ENCODE measurements at places on chromosomes 2 and 18.

DNA sequence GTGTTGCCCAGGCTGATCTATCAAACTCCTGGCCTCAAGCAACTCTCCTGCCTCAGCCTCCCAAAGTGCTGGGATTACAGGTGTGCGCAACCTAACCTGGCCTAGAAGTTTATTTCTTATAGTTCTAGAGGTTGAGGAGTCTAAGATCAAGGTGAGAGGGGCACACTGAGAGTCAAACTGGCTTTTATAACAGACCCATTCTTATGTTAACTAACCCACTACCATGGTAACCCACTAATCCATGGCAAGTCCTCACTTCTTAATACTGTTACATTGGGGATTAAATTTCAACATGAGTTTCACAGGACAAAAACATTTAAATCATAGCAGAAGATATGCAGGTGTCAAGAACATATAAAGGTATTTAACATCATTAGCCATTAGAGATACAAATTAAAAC, 50.6 kb downstream of the MDH1 start:
- DNase-seq: no peak

GRCh38 chr2:11154016-11154922, 998 bp upstream of the SLC66A3 start:
- DNase-seq: no peak

- DNase-seq: no peak
Measured at GRCh38 chr18:79847606-79848293, 50.0 kb downstream of the KCNG2 start.

DNA sequence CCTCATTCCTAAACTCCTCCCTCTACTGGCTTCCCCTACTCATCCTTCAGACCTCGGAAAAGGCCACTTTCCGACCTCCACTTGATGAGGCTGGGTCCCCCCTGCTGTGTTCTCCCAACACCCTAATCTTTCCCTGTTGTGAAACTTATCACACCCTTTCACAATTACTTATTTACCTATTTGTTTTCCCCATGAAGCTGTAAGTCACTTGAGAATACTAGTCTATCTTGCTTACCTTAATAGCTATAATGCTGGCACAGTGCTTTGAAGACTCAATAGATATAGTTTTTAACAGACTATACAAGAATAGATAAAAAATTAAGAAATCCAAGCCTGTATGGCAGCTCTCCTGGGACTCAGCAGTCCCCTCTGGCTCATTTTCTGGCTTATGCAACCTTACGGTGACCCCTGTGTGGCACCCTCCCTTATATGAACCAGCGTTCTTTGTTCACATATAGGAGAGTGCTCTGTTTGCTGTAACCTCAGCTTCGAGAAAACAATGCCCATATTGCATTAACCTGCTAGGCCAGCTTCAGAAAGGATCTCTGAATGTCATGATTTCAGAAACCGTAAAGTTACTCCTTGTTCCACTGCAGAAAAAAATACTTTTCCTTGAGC, 220.4 kb upstream of the PKDCC start:
- no peak for DNase-seq

All from midbrain (tissue), 1 donor.